ENCODE measurements at places on chromosomes 2 and 18.

GRCh38 chr2:179556425-179556824, 291.8 kb upstream of the SESTD1 start:
- DNase-seq = no peak

GRCh38 chr2:16971722-16972234, 306.1 kb upstream of the CYRIA start:
- no peak for DNase-seq

DNA sequence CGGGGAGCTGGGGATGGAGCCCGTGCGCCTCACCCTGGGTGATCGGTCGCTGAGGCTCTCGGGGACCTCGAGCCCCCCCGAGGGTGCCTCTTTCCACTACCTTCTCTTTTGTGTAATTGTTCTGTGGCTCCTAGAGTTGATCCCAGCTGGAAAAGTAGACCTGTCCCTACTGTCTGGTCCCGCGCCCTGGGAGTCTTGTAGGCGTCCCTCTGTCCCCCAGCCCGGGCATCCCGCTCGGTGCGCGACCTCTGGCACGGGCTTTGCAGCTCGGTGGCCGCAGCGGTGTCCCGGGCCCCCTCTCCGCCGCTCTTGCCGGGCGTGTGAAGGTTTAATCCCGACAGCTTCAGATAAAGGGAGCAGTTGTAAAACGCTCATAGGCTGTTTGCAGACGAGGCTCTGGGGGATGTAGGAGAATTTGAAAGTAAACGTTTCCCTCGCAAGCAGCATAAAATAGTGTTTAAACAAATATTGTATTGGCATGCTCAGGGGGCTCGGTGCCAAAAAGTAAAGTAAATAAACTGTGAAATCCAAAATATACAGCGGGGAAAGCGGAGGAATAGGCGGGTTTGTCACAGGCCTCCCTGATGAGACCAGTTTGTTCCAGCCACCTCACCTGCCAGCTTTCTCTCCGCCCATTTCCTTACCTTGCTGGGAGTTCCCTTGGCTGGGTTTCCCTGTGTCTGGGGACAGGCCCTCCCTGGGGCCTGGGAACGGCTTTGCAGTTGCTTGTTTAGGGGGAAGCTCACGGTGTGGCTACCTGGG, 1.9 kb downstream of the GLI2 start:
- no peak for DNase-seq

- DNase-seq = no peak
Measured at GRCh38 chr18:9943311-9943710, 29.5 kb downstream of the VAPA start.

- DNase-seq = no peak
Measured at GRCh38 chr2:150438041-150438440, 49.4 kb downstream of the RND3 start.

DNA sequence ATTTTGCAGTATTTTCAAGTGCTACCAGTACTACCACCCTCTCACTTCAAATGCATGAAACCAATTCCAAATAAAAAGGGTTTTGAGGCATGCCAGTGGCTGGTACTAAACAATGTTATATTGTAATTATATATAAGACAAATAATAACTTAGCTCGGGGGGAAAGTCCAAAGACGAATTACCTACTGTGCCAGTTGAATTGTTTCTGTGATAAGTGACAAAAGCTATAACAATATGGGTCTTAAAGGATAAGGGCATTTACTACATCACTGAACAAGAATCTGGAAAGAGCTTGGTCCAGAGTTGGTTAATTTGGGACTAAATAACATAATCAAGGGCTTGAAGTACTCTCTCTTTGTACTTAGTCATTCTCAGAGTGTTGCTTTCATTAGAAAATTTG, 404.7 kb upstream of the CHAC2 start:
- DNase-seq = no peak

DNA sequence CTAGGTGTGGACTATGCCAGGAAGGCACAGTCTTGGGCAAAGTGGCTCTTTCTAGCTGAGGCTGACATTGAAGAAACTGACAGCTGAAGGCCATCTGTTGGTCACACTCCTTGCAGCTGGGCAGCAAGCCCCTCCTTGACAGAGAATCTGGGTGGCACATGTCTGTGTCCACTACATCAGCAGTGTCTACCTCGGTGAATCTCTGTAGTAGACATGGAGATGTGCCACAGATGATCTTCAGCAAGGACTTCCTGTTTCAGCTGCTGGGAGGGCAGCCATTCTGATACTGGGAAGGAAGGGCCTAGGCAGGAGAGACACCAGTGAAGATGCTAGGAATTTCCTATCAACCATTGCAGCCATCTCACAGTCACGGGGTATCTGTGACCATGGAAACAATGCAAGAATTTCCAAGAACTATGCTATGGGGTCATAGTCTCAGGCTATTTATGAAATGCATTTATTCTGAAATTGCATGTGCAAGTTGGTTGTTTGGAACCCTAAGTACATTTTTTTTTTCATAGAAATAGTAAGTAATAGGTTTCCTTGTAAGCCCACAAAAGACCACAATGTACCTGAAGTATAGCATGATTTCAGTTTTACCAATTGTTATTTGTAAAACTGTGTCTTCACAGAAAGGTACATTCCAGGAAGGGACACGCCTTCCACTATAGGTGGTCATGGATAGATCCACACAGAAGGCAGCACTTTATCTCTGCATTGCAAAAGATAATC, 63.8 kb upstream of the DARS1 start:
- no peak for DNase-seq

- DNase-seq = peak; percentile 42
Measured at GRCh38 chr2:128448331-128449225, 129.9 kb upstream of the HS6ST1 start.

All from activated CD8-positive, alpha-beta memory T cell treated with anti-CD3 and anti-CD28 coated beads, Interleukin-2, amount 50 U/mL, for 48 hours (primary cell).